K562 (cell line): ENCODE measurements at places on chromosomes 16 and 17. TPM values are rescaled to one million over a fixed set of nuclear protein-coding genes. Genes with fewer than 3 reads are reported as not detected.

DNA sequence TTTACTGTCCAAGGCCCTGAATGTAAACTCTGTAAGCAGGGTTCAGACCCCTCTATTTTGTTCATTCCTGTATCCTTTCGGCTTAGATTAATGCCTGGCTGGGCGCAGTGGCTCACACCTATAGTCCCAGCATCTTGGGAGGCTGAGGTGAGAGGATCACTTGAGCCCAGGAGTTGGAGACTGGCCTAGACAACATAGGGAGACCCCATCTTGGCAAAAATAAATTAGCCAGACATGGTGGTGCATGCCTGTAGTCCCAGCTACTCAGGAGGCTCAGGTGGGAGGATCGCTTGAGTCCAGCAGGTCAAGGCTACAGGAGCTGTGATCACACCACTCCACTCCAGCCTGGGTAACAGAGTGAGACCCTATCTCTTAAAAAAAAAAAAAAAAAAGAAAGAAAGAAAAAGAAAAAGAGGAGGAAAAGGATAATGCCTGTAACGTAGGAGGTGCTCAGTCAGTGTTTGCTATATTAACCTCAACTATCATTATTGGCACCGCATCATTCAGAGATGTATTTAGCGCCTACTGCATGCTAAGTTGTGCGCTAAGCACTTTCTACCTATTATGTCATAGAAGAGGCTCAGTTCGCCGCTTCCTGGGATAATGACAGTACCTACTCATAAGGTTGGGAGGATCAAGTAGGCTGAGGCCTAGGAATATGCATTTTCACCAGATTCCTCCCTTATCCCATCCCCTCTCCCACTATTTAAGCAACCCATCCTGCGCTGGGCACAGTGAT lies 5.0 kb downstream of the SOCS1 start:
- DNase-seq, result no peak

- DNase-seq, result peak; percentile 92
Observed at GRCh38 chr16:31477220-31478216, 5.4 kb upstream of the SLC5A2 start.

DNA sequence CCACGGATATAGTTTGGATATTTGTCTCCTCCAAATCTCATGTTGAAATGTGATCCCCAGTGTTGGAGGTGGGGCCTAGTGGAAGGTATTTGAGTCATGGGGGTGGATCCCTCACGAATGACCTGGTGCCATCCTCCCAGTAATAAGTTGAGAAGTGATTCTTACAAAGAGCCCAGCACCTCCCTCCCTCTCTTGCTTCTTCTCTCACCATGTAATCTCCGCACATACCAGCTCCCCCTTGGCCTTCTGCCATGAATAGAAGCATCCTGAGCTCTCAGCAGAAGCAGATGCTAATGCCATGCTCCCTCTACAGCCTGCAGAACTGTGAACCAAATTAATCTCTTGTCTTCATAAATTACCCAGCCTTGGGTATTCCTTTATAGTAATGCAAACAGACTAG lies 41.9 kb upstream of the RBBP6 start:
- no peak for DNase-seq

The CRYM gene
- 0.98 TPM in 2 replicates for total RNA-seq

The CMC2 gene
- total RNA-seq, result 166 and 189 TPM in 2 replicates

The TEX14 gene
- total RNA-seq, result 0.09 and 0.18 TPM in 2 replicates

The KCNJ12 gene
- 0.02 TPM in 1 of 2 replicates, not detected in the other for total RNA-seq

The CA10 gene
- not detected in 2 replicates for total RNA-seq
